ENCODE measurements at places on chromosomes 6 and 20.
A peak's percentile ranks its signal among the peaks of the same experiment; 100 is the strongest.

DNA sequence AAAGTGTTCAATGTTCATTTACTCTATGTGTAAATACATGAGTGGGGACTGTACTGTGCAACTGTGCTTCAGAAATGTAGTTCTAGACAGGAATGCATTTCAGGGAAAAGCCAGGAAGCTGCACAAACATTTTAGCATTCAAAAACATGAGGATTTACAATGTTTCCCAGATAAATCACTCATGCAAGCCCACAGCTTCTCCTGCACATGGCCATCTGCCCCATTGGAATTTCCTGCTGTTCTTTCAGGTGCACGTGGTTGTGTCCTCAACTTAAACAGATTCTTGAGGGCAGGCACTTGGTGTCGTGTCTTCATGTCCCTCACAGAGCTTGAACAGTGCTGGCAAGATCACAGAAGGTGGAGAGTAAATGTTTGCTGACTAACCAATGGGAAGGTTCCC, 101.5 kb downstream of the UNC5CL start:
- no peak for DNase-seq

DNA sequence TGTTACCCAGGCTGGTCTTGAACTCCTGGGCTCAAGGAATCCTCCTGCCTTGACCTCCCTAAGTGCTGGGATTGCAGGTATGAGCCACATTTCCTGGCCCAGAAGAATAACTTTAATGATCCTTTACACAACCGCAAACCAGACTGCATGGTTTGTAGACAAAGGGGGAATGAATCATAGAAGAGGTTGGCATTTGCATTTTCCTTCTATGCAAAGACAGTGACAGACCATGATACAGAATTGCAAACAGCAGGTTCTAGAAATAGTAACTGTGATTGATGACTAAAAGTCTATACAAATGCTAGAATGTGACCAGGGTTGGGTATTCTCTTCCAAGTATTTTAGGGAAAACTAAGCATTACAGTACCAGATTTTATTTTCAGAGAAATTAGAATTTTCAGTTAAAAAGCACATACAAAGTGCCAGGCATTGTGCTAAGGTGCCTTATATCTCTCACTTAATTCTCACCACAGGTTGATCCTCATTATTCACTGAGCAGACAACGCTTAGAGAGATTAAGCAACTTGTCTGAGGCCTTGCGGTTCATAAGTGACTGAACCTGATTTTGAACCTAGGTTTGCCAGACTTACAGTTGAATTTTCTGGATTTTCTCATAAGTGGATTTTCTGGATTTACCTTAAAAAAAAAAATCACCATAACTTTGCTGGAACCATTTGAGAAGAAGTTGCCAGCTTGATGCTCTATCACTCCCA, 146.6 kb downstream of the ZFAND3 start:
- peak; percentile 84 for DNase-seq

DNA sequence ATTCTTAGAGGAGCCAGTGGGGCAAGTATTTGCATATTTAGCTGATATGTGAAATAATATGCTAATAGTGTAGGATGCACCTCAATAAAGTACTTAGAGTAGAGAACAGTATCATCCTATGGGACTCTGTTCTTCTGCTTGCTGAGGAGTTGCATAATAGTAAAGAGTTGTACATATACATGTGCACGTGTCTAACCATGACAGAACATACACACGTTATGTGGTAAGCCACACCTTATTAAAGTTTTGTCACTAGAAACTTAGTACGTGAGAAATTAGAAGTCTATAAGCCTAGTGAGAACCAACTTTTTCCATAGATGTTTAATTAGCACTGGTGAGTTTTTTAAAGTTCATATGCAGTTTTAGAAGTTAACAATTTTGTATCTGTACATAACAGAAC, 80.7 kb downstream of the L3MBTL3 start:
- no peak for DNase-seq

DNA sequence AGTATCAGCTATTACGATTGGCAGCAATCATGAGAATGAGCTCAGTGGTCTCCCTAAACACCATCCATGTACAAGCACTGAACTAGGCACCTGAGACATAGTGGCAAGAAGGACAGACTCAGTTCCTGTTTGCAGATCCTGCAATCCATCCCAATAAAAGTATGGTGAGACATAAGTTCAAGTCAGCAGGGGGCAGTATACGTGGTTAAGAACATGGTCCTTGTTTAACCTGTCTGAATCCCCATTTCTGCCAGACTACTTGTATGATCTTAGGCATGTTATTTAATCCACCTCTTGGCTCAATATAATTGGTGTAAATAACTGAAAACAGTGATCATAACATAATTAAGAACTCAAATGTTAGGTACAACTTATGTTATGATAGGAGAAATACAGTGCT, 33.2 kb upstream of the PNISR start:
- peak; percentile 15 for DNase-seq

DNA sequence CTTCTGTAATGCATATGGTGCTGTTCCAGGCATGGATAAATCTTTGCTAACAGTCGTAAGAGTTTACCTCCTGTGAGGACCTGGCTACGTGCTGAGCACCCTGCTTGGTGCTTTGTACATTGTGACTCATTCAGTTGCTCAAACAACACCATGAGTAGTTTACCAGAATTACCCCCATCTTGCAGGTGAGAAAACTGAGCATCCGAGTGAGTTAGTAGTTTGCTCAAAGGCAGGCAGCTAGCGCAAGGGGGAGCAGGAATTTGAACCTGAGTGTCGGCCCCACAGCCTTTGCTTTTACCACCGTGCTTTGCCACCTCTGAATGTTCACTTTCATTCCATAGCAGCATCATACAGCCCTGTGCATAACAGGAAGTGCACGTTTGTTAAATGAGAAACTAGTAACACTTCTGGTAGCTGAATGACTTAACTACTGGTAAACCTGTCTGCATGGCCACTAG, 121.9 kb downstream of the MTHFD1L start:
- no peak for DNase-seq

- no peak for DNase-seq
Observed at GRCh38 chr6:2186516-2186915, 58.9 kb downstream of the GMDS start.

GRCh38 chr20:44653546-44653945, 2.0 kb upstream of the ADA start:
- no peak for DNase-seq

GRCh38 chr20:41308290-41308711, 9.2 kb downstream of the ZHX3 start:
- DNase-seq, result peak; percentile 85

GRCh38 chr6:157539421-157539822, 158.4 kb downstream of the ZDHHC14 start:
- DNase-seq, result no peak

DNA sequence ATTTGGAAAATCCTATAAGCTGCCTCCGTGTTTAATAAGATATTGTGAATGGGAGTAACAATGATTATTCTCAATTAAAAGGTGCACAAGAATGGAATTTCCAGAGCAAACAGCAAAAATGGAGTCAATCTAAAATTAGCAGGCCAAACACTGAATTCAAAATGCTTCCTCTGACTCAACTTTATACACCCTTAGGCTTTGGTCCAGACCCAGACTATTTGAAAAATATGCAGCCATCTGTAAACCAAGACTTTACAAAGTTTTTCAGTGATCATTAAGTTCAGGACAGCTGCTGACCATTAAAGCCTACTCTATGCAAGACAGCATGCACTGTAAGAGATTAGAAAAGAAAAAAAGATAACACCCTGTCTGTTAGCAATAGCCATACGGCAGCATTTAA, 39.4 kb upstream of the CCN6 start:
- DNase-seq, result peak; percentile 72

- DNase-seq, result no peak
Observed at GRCh38 chr6:132400883-132401617, at the start of gene MOXD1. TSS of gene MOXD1 (minus strand) at chr6:132401475. CDS start at chr6:132401426, 49 bp downstream.

- no peak for DNase-seq
Observed at GRCh38 chr6:159107451-159108260, 61.5 kb upstream of the FNDC1 start.

- DNase-seq, result no peak
Observed at GRCh38 chr20:19275630-19276071, 63.2 kb downstream of the SLC24A3 start.

- DNase-seq, result peak; percentile 9
Observed at GRCh38 chr20:36606158-36607066, 833 bp downstream of the RAB5IF start.

DNA sequence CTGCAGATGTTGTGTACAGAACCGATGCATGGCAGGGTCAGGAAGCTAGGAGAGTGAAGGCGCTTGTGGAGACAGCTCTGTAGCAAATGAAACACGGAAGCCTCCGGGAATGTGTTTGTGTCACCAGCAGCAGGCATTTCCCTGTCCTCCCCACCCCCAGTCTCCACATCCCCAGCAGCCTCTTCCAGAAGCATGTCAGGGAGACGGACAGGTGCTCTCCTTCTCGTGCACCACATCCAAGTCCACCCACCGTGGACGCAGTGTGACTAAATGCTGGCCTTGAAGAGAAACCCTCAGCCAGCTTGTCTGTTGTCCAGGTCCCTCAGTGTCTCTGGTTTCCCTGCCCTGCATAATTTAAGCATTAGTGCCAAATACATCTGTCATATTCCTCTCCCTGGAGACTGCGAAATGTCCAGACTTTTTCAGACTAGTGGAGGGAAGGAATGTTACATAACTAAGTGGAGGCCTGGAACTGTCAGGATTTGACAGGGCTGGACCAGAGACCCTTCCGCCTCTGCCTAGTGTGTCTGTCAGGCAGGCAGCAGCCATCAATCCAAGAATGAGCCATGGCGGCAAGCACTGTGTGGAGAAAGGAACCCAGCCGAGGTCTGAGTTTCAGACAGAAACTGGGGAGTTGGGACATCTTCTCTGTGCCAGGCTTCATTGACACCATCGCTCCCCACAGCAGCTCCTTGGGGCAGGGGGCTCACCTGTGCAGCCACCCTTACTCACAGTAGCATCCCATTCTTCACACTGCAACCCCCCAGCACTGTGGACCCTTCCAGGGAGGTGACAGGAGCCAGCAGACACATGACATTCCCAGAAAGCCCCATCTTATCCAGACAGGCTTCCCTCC, 26.6 kb upstream of the PI16 start:
- DNase-seq, result no peak

- DNase-seq, result peak; percentile 19
Observed at GRCh38 chr6:7769702-7770101, 43.8 kb downstream of the BMP6 start.

DNA sequence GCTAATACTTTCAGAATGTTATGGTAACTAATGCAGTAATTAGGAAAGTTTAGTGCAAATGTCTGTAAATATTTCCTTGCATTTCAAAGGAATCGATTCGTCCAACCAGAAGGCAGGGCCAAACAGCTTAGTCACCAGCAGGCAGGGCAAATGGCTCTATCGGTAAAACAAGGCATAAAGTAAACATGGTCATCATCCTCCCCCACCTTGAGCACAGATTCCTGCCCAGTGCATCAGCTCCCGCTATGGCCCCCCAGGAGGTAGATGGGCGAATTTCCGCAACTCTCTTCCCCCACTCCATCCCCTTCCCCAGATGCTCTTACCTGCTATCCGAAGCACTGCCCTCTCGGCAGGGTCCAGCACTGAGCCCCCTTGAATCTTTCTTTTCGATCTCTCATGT, 103.8 kb upstream of the BEND6 start:
- peak; percentile 62 for DNase-seq

- DNase-seq, result no peak
Observed at GRCh38 chr20:14310977-14311627, 26.3 kb downstream of the FLRT3 start.

GRCh38 chr6:113734982-113735381, 122.2 kb upstream of the MARCKS start:
- peak; percentile 22 for DNase-seq

GRCh38 chr20:49394264-49394663, 88.2 kb downstream of the KCNB1 start:
- no peak for DNase-seq

DNA sequence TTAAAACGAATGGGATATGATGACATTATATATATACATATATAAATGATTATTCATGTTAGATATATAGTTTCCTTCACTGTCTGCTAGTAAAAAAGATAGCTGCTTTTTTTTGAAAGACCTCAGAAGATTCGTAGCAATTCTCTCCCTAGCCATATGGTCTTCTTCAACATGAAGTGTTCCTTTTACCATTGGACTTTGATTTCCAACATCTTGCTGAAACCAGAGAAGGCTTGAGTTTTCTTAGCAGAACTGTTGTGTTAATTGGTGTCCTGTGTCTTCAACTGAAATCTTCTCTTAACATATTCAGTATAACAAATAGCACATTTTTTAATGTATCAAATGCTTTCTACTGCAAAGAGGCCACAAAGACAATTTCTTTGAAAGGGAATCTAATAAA, 55.3 kb downstream of the FNDC1 start:
- DNase-seq, result no peak

DNA sequence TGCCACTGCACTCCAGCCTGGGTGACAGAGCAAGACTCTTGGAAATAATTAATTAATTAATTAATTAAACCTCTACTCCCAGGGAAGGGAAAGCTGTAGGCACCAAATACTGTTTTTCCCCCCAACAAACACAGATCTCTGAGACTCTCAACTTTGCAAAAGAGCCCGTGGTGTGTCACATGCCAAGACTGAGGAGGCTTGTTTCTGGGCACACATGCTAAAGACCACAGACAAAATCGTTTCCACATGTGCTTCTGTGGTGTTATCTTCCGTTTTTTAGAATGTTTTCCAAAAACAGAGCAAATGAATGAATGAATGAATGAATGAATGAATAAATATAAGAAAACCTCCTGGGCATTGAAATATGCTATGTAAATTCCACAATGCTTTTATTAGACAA, 55.6 kb upstream of the ATXN1 start:
- DNase-seq, result no peak

- DNase-seq, result no peak
Observed at GRCh38 chr6:34374069-34374468, 18.4 kb downstream of the NUDT3 start.

GRCh38 chr20:18321976-18322950, 33.9 kb downstream of the ZNF133 start:
- no peak for DNase-seq

- DNase-seq, result no peak
Observed at GRCh38 chr6:56527934-56528333, 114.8 kb downstream of the DST start.

DNA sequence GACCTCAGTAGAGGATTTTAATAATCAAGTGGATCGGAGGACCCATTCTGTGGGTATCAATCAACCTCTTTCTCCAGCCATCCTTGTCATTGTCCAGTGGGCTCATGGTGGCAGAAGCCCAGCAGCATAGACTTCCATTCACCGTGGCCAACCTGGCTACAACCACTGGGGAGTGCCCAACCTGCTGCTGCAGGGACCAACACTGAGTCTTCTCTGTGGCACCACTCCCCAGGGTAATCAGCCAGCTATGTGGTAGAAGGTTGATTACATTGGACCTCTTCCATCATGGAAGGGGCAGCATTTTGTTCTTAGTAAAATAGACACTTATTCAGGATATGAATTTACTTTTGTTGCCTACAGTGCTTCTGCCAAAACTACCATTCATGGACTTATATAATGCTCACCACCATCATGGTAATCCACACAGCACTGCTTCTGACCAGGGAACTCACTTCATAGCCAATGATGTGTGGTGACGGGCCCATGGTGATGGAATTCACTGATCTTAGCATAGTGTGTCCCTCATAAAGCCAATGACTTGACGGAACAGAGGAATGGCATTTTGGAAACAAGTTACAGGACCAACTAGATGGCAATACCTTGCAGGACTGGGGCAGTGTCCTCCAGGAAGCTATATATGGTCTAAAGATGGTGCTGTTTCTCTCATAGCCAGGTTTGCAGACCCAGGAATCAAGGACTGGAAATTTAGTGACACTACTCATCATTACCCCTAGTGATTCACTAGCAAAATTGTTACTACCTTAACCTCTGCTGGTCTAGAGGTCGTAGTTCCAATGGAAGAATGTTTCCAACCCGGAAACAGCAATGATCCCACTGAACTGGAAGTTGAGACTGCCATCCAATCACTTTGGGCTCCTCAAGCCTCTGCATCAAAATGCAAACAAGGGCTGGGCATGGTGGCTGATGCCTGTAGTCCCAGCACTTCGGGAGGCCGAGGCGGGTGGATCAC, 7.6 kb downstream of the CD24 start:
- DNase-seq, result no peak

Data from astrocyte of the spinal cord (primary cell).